ENCODE measurements at places on chromosomes 2 and 18.

- DNase-seq = no peak
Measured at GRCh38 chr18:75137346-75137877, 71.5 kb downstream of the PTGR3 start.

GRCh38 chr18:8411492-8411891, 197.7 kb upstream of the RAB12 start:
- no peak for DNase-seq

DNA sequence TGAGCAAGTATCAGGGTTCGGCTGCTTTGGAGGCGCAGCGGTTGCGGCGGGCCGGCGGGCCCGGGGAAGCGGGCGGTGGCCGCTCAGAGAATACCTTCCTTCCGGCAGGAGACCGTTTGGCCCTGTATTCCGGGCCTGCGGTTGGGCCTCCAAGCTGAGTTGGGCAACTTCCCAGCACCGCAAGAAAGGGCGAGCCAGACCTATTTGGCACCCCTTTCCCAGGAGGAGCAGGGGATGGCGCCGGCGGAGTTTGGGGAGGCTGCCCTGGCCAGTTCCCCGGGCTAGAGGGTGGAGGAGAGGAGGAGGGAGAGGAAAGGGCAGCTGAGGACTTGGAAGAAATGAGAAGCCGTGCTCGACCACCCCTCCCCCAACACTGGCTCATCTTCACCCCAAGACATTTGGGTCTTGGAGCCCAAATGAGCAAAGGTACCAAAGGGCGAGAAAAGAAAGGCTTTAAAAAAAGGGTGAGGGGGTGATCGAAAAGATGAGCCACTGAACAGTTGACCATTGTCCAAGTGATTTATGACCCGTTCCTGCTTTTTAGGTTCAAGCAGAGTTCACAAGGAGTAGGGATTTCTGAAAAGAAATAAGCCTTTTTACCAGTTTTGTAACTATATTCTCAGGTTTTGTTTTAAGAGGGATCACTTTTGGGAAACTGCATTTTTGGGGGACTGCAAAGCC, 8.4 kb downstream of the HOXD3 start:
- DNase-seq = no peak

GRCh38 chr18:44945888-44946401, 265.3 kb downstream of the SETBP1 start:
- no peak for DNase-seq

GRCh38 chr2:118425191-118425590, 336.9 kb downstream of the INSIG2 start:
- no peak for DNase-seq

DNA sequence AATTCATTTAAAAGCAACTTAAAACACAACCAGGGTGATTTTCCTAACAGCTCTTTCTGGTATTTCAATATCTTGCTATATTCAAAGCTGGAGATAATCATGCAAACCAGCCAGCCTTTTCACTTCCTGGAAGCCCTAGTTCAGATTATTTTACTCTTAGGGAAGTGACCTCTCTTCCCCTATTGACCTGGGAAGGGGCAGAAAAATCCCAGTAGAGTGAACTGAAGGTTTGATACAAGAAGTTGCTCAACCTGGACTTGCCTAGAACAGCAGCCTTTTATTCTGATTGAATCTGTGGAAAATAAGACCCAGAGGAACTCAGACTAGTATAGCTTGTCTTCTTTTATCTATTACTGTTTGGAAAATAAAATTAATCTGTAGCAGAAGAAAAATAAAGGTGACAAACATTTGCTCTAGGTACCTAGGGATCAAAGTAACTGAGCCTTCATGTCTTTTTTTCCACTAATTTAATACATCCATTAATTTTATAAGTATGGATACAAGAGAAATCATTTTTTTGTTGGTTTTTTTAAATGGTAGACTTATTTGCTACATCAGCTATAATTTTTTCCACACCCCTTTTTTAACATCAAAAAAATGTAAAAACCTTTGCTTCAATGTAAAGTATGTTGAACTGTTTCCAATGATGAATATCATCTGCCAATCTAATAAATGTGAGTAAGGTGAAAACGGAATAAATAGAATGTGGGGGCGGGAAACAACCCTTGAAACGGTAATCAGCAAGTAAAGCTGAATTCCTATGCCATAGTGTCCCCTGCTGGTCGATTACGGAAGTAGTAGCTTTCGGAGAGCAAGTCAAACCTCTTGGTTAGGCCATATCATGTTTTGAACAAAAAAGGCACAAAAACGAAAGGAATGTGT, 629.9 kb downstream of the NRXN1 start:
- no peak for DNase-seq

DNA sequence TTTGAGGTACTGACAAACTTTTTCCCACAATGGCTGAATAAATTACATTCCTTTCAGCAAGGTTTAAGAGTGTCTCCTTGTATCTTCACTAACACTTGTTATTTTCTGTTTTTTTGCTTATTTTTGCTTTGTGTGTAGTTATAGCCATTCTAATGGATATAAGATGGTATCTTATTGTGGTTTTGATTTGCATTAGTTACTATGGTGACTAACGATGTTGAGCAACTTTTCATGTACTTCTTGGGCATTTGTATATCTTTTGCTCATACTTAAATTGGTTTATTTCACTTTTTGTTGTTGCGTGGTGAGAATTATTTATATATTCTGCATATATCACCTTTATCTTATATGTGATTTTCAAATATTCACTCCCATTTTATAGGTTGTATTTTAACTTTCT, 79.9 kb upstream of the FSIP2 start:
- DNase-seq = no peak

- no peak for DNase-seq
Measured at GRCh38 chr2:174839662-174840061, 75.4 kb upstream of the CHRNA1 start.

GRCh38 chr2:24082787-24083566, 1.7 kb downstream of the TP53I3 start:
- DNase-seq = no peak

DNA sequence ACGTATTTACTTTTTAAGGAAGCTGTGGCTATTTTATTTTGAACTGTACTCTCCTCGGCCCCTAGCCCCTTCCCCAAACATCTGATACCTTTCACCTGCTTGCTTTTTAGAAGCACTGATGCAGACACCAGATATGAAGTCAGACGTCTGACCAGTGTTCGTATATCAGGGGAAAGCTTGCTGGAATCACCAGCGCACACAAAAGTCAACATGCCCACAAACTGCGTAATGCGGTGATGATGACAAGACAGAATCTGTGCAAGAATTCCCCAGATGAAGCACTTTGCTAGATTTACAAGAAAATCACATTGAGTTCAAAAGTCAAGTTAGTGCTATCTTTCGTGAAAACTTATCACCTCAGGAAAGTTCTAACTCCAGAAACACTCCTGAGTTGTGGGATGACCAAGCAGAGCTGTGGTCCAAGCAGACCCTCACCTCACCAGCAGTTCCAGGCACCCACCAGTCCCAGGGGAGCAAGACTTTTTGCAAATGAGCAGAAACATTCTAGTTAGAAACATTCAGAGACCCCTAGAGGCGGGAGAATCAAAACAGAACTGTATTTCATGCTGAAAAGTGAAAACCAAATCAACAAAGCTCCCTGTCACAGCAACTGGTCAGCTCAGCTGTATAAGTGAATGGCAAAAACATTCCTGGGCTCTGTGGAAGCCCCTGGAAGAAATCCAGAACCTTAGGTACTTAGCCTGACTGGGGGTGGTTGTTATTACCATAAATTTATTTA, 55.7 kb downstream of the INO80C start:
- no peak for DNase-seq

Data from 8988T (cell line).